MG63 (cell line): ENCODE measurements at places on chromosomes 4 and X. TPM values are rescaled to one million over a fixed set of nuclear protein-coding genes. Genes with fewer than 3 reads are reported as not detected.

Gene GABRG1
- total RNA-seq, result not detected in 2 replicates

Gene TRAPPC11
- total RNA-seq, result 20.3 and 24.7 TPM in 2 replicates

GRCh38 chr4:119785963-119786362 is 157.4 kb upstream of the PDE5A start:
- DNase-seq, result no peak

DNA sequence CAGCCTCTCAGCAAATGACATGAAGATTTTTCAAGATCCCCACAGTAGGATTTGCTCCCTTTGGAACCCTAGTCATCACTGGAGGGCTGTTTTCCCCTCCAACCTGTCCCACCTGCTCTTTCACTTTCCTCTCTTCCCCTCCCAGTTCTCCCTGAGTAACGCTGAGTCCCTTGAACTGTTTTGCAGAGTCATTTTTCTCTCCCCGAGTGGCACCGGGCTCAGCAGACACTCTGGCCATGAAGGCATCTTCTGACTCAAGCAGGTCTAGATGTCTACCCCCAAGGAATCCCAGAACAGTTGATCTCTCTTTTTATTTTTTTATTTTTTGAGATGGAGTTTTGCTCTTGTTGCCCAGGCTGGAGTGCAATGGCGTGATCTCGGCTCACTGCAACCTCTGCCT is 52.2 kb downstream of the HTRA3 start:
- no peak for DNase-seq

DNA sequence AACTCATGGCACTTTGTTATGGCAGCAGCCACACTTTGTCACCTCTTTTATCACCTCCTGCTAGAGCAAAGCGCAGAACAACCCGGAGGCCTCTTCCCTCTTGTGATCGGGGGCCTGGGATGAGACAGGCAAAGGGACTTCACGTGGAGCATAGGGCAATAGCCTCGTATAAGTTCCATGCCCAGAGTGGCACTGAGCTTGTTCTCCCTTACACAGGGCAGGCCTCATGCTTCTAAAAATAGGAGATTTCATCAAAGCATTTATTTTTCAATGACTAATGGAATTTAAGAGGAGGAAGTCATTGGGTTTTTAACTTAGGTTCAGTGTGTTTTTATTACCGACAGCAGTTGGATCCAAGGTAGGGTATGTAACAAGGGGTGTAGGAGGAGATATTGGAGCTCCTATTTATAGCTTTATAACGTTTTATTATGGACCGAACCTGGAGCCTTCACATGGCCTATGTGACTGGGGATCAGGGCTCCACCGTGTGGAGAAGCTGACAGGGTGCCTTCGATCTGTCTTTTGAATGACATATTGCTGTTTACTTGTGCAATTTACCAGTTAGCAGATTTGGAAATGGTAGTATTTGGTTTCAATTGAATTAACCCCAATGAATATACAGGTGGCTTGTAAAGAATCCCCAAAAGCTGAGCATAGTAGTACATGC is 93.8 kb downstream of the SLC2A9 start:
- no peak for DNase-seq

GRCh38 chrX:101081231-101081630 is 2.6 kb downstream of the TMEM35A start:
- no peak for DNase-seq
